ENCODE measurements at places on chromosomes 2 and 18.

DNA sequence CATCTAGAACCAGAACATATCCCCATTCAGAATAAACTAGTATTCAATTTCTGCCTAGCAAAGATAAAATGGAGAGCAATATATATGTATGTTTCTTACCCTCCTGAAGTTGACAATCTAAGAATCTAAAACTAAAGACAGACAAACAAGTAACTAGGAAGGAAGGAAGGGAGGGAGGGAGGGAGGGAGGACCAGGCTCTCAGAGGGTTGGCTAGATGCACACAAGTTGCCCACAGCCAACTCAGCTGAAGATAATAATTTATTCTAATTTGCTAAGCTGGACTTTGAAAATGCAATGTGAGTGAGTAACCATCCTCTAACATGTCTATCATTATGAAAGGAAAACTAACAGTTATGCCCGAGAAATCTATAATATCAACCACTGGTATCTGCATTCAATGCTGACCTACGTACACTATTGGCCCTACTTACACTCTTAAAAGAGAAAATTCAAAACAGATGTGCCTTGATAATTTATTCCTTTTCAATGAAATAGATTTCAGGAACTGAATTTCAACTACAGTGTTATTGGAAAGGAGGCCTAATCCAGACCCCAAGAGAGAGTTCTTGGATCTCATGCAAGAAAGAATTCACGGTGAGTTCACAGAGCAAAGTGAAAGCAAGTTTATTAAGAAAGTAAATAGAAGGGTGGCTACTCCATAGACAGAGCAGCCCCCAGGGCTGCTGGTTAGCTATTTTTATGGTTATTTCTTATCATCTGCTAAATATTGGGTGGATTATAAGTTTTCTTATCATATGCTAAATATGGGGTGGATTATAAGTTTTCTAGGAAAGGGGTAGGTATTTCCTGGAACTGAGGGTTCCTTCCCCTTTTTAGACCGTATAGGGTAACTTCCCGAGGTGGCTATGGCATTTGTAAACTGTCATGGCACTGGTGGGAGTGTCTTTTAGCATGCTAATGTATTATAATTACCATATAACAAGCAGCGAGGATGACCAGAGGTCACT is 288.5 kb upstream of the SLC39A10 start:
- DNase-seq, result no peak

GRCh38 chr2:98280376-98281102 is 65.7 kb upstream of the CNGA3 start:
- peak; percentile 12 for DNase-seq

DNA sequence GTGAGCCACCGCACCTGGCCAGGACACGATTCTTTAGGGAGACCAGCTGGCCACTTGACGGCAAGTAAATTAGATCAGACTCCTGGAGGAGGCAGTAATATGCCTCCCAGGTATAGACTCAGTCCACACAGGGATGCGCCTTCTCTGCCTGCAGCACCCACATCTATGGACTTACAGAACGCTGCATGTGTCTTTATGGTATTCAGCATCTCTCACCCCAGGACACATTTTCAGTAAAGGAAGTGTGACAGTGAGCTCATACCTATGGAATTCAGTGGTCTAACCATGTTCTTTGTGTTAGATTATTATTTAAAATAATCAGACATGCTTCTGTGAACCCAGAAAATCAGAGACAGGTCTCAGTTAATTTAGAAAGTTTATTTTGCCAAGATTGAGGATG is 5.9 kb upstream of the NARS1 start:
- peak; percentile 76 for DNase-seq

DNA sequence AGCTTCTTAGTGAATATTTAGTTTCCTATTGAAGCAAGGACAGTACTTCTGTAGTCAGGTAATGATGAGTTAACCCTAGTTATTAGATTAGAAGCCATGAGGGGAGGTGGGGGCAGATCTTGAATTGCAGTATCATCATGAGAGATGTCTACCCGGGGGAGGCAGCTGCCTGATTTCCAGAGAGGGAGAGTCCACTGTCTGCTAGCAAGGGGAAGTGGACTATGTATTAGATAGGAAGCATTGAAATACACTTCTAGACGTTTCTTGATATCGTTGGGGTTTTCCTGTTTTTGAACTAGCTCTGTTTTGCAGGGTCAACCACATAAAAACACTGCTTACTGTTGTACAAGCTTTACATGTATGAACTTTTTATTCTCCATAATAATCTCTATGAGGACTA is 38.8 kb downstream of the APLF start:
- no peak for DNase-seq

DNA sequence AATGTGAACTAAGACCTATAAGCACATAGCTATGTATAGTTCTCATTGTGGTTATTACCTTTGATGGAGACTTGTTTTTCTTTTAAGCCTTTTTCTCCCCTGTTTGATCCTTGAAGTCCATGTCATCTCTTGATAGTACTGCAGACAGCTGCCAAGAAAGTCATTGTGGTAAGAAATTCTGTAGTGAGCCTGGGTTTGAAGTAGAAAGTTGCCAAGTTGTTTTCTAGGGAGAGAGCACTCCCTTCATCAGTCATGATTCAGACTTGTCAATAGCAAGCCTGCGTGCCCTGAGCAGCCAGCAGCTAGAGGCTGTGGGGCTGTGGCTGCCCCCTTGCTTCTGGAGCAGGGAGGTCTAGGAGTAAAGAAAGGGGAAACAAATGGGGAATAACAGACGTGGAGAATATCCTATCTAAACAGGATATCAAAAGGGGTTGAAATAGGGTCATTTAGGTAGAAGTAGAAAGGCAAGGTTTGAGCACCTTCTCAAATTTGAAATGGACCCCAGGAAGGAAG is 8.4 kb downstream of the SP5 start:
- no peak for DNase-seq

- peak; percentile 60 for DNase-seq
These were observed 7.6 kb downstream of the CYBRD1 start for GRCh38 chr2:171529914-171530313.

DNA sequence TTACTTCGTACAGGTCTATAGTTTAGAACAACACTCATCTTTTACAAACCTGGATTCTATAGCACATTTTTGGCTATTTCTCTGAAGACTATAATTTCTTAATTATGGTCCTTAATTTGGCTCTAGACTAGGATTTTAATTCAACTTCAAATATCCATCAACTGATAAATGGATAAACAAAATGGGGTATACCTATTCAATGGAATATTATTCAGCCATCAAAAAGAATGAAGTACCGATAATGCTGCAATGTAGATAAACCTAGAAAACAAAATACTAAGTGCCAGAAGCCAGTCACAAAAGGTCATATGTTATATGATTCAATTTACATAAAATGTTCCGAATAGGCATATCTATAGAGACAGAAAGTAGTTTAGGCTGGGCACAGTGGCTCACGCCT is 15.2 kb upstream of the RIF1 start:
- DNase-seq, result no peak

DNA sequence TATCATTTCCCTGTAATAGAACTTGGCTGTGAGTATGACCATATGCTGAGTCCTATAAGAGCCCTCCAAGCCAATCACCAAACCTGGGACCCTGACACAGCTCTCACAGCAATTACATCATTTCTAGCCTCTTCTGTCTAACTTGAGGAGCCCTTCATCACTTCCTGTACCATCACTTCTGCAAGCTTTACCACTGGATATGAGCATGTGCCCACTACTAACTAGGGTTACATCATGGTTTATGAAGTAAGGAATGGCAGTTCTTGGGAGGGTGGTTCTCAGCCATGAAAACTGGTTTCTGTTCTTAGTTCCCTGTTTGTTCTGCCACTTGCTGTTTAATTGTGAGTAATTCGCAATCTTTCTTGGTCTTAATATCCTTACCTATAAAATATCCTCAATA is 31.0 kb upstream of the EPB41L3 start:
- no peak for DNase-seq

DNA sequence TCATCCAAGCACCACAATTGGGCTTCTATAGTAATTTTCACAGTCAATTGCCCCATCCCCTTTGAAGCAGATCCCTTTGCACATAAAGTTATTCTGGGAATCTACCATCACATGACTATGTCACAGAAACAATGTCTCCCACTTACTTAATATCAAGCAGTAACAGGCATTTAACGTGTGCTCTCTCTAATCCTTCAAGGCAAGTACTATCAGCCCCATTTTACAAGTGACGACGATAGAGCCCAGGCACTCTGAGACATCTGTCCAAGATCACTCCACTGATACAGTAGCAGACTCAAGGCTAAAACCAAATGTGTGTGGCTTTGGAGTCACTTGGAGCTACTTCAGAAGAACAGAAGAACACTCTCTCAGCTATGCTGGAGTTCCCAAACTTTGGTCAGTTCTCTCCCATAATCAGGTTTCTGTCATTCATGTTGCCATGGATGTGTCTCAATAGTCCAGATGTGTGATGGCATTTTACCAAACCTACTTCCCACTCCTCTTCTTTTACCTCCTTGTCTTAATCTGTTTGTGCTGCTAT is 39.7 kb downstream of the PID1 start:
- no peak for DNase-seq

- DNase-seq, result peak; percentile 43
These were observed 19.6 kb downstream of the RAMP1 start for GRCh38 chr2:237879058-237879430.

DNA sequence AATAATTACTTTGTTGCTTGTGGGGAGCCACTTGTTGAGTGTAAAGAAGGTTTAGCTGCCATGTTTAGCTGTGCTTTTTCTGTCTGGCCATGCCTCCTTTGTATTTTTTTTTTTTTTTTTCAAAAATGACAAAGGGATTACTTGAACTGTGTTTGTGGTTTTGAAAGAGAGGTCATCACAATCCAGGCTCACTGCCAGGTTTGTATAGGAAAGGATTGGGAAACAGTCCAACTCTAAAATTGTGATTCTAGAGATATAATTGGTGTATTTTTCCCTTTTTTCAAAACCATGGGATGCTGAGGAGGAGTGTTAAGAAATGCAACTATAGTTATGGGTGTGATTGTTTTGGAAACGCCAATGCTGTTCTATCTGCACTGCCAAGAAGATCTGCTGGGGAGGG is 4.3 kb downstream of the ITPRIPL1 start:
- peak; percentile 86 for DNase-seq

- no peak for DNase-seq
These were observed 434.9 kb downstream of the DSEL start for GRCh38 chr18:67081482-67082211.

- peak; percentile 54 for DNase-seq
These were observed 100.8 kb downstream of the GPR39 start for GRCh38 chr2:132517386-132517785.

DNA sequence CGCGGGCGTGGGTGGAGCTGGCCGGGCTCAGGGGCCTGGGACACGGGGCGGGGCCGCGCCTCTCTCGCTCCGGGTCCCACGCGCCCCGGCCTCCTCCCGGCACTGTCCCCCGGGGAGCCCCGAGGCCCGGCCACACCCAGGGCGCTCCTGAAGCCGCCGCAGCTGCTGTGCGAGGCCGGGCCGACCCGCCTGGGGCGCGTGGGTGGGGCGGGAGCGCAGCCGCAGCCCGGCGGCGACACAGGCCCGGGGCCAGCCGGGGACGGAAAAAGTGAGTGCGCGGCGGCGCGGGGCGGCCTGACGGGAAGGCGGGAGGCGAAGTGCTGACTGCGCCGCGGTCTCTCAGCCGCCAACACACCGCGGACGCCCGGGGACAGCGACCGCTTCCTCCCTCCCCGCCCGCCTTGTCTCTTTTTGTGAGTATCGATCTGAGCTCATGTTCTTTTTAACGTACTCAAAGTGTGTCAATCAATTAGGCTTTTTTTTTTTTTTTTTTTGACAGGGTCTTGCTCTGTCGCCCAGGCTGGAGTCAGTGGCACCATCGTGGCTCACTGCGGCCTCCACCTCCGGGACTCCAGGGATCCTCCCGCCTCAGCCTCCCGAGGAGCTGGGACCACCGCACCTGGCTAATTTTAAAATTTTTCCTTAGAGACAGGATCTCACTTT is 14.5 kb downstream of the PDCD1 start:
- peak; percentile 39 for DNase-seq

DNA sequence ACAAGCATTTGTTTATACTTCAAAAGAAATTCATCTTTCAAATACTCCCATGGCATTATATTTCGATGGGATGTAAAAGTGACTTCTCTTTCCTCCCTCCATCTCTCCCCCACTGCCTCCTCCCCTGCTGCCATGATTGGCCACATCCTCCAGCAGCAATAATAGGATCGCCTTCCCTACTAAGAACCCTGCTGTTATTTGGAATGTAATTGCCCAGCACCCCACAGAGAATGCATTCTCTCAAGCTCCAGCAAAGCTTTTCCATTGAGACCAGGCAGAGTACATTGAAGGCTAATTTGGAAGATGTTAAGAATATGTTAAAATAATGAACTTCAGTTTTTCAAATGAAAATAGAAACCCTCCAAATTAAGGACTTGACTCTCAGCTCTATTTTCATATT is 375.4 kb upstream of the ACVR2A start:
- DNase-seq, result no peak

- no peak for DNase-seq
These were observed 158.6 kb upstream of the SERTAD2 start for GRCh38 chr2:64812285-64812684.

DNA sequence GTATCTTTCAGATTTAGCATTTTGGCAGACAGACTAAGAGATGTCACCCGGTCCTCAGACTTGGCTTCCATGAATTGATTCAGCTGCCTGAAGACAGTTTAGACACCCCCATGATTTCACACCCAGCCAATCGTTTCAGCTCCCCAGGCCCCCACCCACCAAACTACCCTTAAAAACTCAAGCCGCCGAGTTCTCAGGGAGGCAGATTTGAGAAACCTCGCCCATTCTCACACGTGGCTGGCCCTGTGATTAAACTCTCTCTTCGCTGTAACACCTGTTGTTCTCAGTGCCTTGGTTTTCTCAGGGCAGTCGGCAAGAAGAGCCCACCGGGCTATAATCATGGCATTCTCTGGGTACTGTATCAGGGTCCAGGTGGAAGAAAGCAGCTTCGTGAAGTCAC is 35.2 kb downstream of the UXS1 start:
- no peak for DNase-seq

- no peak for DNase-seq
These were observed 85.8 kb downstream of the GRB14 start for GRCh38 chr2:164535280-164536025.

All from ELR (cell line).